ENCODE measurements at places on chromosomes 2 and 18.

DNA sequence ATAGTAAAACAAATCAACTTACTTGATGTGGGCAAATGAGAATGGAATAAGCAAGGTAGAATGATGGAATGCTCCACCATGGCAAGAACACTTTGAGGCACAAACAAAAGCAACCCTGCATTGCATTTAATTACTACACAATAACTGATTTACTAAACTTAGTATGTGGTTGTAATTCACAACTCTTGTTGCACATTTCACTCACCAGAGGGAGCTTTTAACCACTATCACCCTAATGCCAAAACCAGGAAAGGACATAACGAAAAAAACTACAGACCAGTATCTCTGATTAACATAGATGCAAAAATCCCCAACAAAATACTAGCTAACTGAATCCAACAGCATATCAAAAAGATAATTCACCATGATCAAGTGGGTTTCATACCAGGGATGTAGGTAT lies 659.8 kb downstream of the CPS1 start:
- DNase-seq: no peak

DNA sequence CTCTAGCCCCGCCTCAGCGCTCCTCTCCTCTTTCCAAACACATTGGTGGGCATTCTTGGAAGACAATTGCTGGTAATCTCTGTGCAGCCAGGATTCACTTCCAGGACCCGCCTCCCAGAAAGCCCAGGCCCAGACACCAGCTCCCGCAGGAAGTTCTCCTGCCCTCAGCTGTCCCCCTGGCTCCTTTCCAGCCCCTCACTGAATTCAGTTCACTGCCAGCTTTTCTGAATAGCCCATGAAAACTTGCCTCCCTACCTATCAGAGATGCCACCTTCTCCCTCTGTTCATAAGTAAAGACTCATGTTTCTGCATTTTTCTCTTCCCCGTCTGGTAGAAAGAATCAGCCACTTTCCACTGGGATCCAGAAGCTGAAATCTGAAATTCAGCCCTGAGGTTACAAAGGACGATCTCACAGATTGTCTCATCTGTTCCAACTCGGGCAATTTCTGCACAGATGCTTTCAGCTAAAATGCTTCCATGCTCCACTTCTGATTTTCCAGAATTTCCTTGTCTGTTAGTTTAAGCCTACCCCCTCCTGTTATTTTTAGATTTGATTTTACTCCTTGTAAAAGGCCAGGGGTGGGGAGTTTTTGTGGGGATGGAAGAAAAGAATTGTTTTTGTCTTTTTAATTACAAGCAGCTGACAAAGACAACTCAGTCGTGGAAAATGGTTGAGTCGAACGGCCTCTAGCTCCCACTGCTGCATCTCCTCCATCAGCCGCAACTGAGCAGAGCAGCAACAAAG lies 98.1 kb downstream of the SP3 start:
- no peak for DNase-seq

GRCh38 chr2:20627712-20628380 lies 23.1 kb downstream of the HS1BP3 start:
- DNase-seq: no peak

DNA sequence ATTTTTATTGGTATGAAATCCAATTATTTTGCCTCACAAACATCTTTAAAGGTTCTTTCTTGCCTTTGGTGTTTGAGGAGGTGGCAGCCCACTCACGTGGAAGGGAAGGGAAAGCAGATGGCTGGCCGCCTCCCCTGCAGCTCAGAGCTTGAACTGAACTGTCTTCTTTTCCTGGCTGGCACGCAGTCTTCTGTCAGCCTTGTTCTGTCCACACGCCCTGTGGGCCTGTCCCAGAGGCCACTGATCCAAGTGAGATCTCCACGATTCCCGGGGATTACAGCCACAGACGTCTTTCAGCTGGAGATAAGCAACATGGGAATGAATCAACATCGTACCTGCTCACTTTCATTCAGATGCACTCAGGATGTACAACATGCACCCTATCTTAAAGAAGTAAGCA lies 73.3 kb downstream of the TMEM18 start:
- DNase-seq: no peak

DNA sequence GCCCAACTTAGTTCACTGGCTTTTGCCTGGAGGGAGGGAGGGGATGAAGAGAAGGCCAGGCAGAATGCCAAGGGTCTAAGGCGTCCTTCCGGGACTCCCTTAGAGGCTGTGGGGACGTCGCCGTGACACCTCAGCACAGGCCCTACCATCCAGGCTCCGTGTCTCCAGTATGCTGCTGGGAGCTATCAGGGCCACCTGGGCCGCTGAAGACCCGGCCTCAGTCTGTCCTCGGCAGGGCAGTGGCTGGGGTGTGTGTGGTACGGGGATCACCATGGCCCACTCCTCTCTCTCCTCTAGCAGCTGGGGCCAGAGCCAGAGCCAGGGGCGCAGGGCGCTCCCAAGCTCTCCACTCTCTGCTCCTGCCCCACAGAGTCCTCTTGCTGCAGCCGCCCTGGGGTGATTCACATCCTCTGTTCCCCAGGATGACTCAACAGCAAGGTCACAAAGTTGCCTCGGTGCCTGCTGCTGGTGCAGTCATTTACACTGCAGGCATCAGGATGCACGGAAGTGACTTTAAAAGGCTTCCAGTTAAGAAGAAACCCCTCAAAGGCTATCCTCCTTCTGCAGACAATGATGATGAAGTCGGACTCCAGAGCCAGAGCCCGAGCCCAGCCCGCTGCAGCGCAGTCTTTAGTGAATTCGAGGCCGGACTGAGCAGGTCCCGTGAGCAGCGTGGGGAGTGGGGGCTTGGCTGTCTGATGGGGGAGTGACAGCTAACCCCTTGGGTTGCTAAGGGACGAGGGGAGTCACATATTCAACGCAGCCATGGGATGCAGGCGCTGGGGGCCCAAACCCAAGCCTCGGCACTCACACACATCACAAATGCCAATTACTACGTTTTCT lies 31.9 kb downstream of the SNORC start:
- DNase-seq: no peak

GRCh38 chr2:179613701-179614100 lies 247.7 kb downstream of the ZNF385B start:
- DNase-seq: no peak

- no peak for DNase-seq
Measured at GRCh38 chr2:15814403-15814802, 125.9 kb upstream of the MYCN start.

DNA sequence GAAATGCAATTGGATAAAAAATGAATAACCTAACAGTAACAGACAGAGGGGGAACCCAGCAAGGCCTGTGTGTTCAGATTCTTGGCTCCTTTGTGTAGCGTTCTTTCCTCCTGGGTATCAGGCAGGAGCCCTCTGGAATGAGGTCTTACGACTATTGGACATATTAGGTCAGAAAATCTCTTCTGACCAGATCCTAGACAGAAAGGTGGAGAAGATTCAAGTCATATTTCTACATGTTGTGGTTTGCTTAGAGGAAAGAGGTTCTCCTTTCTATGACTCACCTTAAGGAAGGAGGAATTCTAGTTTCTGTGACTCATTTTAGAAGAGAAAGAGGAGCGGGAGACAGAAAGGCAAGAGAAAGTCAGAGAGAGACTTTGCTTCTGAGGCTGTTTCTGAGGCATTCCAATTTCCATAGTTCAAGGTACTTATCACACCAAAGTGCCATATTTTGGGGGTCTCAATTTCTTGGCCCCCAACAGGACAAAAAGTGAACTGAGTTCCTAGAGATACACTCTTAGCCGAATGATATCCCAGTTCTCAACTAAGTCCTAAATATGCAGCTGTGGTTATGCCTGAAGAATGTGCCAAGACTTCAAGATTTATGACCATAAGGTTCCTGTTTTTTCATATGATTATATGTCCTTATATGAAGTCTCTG lies 618.6 kb downstream of the ZEB2 start:
- DNase-seq: no peak

- no peak for DNase-seq
Measured at GRCh38 chr2:102826904-102827303, 65.1 kb downstream of the TMEM182 start.

GRCh38 chr2:206488623-206489022 lies 45.3 kb downstream of the ADAM23 start:
- no peak for DNase-seq

DNA sequence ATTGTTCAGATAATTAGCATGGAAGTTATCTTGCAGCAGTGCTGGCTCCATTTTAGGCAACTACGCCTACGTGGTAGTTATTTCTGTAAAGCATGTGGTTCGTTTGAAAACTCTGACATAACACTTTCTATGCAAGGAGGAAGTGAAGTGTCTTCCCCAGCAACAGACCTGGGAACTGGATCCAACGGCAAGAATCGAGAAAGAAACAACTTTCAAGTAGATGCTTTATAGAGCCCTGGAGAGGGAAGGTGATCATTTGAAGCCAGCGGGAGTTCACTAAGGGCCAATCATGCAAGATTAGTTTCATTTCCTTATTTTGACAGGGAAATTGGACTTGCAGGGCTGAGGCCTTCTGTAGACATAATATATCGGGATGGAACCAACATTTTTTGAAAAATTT lies 218.3 kb downstream of the ACKR3 start:
- no peak for DNase-seq

GRCh38 chr18:73805991-73806390 lies 341.6 kb downstream of the FBXO15 start:
- no peak for DNase-seq

DNA sequence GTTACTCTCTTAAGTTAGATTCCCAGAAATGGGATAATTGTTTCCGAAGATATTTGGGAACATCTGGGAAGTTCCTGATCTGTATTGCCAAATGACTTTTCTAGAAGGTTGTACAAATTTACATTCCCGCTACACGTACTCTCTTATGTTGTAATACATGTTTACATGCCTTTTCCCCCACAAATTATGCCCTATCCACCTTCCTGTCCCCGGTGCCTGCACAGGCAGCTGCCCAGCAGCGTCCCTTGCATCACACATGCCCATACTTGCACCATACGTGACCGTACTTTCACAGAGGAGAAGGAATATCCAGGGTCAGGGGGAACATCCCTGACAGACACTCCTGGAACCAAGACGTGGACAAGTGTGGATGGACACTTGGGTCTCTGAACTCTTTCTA lies 24.2 kb upstream of the KLF11 start:
- DNase-seq: no peak

DNA sequence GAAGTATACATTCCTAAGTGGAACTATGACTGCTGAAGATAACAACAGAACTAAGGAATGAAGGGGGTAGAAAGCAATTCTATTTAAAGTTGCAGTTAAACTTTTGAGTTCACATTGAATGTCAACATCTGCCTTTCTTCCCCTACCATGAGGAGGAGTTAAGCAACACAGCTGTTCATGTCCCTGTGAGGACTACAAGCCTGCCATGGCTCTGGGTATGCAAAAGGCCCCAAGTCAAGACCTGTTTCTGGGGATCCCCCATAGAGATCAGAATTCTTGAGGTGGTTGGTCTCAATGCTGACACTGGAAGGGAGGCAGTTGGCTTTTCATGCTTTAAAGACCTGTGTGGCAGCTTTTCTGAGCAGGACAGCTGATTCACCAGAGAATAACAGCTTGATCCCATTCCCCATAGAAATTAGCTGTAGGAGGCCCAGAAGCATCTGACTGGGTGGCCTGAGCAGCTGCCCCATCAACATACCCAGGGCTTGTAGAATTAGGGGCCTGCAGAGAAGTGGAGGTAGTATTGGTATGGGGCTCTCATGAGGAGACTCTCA lies 131.0 kb downstream of the SETBP1 start:
- DNase-seq: no peak

DNA sequence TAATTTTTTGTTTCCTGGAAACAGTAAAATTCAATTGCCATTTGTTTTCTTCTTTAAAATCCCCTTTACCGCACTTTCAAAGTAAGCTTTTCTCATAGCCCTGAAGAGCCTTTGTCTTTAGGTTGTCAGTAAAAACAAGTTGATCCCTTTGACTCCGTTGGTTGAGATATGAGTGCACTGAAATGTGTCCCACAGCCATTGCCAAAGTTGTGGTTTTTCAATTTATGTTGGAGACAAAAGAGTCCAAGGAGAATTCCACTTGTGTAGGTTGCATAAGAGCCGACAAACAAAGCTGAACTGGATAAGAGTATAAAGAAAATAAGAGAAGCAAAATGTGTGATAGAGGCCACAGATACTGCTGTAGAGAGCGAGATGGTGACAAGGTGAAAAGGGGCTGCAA lies 26.1 kb upstream of the HNMT start:
- no peak for DNase-seq

- DNase-seq: no peak
Measured at GRCh38 chr18:45930963-45931362, 36.2 kb downstream of the EPG5 start.

GRCh38 chr18:22172120-22172582 lies 2.8 kb downstream of the GATA6 start:
- no peak for DNase-seq

- DNase-seq: no peak
Measured at GRCh38 chr18:62811674-62812073, 96.3 kb downstream of the PHLPP1 start.

DNA sequence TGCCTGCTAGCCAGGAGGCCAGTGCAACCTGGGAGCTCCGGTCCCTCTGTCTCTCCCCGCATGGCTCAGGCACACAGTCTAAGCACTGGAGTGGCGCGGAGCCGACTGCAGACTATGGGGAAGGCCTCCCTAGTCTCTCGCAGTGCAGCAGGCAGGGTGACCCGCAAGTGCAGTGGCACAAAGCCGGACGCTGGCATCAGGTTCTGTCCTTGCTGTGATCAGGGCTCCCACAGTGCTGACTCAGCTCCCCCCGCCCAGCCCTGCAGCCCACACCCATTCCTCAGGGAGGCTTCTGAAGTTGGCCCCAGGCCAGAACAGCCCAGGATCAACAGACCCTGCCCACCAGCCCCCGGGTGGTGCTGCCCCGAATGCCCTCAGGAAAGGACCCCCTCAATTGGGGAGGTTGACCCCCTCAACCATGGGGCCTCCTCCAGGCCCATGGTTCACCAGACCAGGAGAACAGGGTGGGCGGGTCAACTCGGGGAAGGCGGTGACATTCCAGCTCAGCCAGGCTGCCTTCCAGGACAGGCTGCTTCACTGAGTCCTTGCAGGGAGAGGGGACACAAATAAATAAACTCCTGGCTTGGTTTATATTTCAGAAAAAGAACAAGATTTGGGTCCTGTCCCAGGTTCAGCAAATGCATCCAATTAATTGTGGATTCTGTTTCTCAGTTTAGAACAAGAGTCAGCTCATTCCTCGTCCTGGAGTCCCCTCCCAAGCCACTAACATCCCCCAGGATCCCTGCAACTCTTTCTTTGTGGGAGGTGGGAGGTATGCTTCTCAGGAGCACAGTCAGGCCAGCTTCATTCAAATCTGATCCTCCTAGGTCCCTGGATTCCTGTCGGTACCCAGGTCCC lies 12.2 kb downstream of the BIN1 start:
- DNase-seq: no peak

- DNase-seq: no peak
Measured at GRCh38 chr2:64114912-64115277, 29.3 kb downstream of the PELI1 start.

All from memory B cell (primary cell).